ENCODE measurements at places on chromosomes 16 and 17. TPM values are rescaled to one million over a fixed set of nuclear protein-coding genes. Genes with fewer than 3 reads are reported as not detected.

Gene CCL8
- total RNA-seq, result not detected

Gene KIFC3
- 161 TPM for total RNA-seq

Gene NUDT7
- total RNA-seq, result 4.9 TPM

Gene TMEM235
- not detected for total RNA-seq

Gene TPPP3
- 16.5 TPM for total RNA-seq

Gene EPOP
- 11.1 TPM for total RNA-seq

Gene IRF8
- total RNA-seq, result 0.19 TPM

Gene NAGPA
- total RNA-seq, result 17.9 TPM
